ENCODE measurements at places on chromosomes 5 and 9.
A peak's percentile ranks its signal among the peaks of the same experiment; 100 is the strongest.

DNA sequence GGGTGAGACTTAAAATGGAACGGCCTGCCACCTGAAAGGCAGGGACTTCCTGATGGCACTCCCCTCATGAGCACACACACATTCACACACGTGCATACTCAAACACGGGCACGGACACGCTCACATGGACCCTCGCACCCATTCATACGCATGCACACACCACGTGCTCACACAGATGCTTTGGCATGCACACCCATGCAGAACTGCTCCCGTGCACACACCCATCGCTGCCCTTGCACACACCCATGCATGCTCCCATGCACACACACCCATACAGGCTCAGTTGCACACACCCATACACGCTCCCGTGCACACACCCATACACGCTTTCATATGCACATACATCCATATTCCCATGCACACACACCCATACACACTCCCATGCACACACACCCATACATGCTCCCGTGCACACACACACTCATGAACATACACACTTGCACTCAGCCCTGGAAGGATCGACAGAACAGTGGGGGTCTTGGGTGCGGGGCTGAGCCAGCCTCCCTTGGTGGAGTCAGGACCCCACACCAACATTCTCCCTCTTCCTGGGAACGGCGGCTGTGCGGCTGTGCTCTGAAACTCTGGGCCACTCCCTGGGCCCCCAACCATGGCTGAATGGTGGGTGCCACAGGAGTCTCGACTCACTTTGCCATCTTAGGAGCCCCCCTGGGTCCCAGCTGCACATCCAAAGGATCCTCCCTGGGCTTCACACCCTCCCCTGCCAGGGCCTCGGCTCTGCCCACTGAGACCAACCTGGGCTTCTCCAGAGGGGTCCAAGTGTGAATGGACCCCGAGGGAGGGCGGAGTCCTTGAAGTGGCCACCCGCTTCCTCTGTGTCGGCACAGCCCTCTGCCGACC, 115.2 kb downstream of the RXRA start:
- no peak for DNase-seq

- DNase-seq, result no peak
These were observed 39.9 kb downstream of the ERP44 start for GRCh38 chr9:100058699-100059579.

DNA sequence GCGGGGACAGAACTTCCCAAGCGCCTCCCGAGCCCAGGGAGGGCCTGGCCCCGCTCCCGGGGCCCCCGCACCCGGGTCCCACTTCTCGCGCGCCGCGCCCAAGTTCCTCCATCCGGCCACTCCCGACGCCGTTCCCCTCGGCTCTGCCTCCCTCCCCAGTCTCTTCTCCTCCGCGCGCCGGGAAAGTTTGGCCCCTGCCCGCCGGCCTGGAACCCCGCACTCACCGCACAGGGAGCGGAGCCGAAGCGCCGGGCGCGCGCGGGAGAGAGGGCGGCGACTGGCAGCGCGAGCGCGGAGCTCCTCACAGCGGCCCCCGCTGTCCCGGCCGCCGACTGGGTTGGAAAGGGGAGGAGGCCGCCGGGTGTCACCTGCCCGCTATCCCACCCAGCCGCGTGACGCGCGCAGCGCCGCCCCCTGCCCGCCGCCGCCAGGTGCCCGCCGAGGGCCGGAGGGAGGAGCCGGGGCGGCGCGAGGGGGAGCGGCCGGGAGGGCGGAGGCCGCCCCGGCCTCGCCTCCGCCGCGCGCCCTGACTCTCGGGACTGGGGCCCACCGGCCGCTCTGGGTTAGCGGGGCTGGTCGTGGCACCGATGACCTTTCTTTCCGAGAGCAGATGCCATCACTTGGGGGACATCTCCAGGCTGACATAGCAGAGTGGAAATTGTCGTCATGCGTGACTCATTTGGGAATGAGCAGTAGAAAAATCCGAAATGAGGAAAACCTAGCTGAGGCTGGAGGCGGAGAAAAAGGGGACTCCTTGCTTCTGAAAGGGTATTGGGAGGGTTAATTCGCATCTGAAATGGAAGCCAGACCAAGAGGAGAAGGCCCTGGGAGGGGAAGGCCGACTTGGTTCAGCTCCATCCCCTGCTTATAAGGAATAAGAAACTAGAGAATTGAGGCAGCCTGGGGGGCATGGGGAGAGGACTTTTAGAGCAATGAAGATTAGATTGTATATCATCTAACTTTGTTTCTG, at the start of gene ELOVL7:
ELOVL7 (minus strand) TSS at position 334 of the 970 bp plus-strand sequence. CDS start 56,872 bp downstream, outside the sequence.
- peak; percentile 47 for DNase-seq

DNA sequence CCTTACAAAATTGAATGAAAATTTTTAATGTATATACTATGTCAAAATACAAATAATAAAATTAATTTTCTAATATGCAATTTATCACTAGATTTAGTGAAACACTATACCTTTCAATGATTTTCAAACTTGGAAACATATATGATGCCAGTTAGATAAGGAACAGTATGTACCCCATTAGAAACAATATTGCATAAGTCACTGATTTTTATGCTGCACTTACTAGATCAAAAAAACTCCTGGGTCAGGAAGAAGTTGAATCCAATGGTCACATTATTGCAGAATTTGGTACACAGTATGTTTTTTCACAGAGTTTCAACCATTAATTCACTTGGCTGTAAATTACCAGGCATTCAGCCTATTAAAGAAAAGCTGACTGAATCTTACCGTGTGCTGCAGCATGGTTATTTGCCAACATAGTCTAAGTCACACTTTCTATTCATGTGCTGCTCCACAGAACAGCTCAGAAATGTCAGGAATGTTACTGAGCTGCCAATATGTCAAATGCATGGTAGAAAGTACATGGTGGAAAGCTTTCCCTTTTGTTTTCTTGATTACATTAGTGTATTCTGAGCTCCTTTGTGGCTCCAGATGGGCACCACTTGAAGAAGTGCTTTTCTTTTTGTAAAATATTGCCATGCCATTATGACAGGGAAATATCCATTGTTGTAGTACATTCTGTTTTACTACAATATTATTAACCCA, 9.9 kb upstream of the PRR16 start:
- peak; percentile 92 for DNase-seq

DNA sequence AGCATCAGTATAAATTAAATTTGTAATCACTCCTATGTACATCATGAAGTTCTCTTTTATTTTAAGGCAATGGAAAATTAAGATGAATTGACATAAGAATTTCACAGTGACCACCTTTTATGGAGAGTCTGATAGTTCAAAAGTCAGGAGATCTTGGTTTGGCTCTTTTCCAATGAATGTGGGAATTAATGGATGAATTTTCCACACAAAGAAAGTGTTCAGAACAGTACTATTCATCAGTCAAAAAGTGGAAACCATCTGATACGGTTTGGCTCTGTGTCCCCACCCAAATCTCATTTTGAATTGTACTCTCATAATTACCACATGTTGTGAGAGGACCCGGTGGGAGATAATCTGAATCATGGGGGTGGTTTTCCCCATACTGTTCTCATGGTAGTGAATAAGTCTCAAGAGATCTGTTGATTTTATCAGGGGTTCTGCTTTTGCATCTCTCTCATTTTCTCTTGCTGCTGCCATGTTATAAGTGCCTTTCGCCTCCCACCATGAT, 24.5 kb downstream of the CCDC125 start:
- DNase-seq, result no peak

GRCh38 chr5:108381350-108381953, 446 bp downstream of the FBXL17 start:
- peak; percentile 20 for DNase-seq

GRCh38 chr5:83471405-83472212, at the start of gene VCAN:
VCAN (plus strand) TSS chr5:83471744; CDS start chr5:83483519, 11,775 bp downstream.
- DNase-seq, result peak; percentile 82

DNA sequence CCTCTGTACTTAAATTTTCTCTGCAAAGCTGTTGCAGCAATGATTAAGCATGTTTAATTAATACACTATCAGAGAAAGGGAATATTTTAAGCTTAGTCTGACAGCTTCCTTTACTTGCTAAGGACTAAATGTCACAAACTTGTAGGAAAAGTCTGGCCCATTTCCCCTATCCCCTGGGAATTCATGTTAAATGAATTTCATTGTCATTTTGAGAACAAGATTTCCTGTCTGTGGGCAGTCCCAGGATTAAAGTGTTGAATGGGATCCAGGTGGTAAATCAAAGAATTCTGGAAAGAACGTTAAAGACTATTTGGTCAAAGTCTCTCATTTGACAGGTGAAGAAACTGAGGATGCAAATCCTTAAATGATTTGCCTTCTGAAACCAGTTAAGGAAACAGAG, 214.8 kb downstream of the MPDZ start:
- DNase-seq, result no peak

DNA sequence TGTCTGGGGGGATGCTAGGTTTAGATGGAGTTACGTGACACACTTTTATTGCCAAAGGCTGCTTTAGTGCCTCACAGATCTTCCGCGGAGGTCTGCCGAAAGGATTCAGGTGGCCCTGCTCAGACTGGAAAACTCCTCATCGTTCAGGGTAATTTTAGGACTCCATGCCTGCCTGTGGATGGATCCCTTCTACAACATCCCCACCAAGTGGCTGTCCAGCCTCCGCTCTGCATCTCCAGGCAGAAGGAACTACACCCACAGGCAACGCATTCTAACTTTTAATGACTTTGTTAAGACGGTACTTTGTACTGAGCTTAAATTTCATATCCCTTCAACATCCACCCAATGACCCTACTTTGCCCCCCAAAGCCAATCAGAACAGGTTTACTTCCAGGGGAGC, 29.4 kb downstream of the ATPSCKMT start:
- no peak for DNase-seq

DNA sequence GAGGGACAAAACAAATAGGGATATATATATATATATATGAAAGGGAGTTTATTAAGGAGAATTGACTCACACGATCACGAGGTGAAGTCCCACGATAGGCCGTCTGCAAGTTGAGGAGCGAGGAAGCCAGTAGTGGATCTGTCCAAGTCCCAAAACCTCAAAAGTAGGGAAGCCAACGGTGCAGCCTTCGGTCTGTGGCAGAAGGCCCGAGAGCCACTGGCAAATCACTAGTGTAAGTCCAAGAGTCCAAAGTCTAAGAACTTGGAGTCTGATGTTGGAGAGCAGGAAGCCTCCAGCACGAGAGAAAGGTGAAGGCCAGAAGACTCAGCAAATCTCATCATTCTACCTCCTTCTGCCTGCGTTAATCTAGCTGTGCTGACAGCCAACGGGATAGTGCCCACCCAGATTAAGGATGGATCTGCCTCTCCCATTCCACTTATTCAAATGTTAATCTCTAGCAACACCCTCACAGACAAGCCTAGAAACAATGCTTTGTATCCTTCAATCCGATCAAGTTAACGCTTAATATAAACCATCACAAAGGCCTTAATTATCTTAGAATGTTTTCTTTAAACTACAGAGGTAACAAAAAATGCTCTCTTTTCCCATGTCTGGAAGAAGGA, 23.8 kb upstream of the DAB2 start:
- no peak for DNase-seq

DNA sequence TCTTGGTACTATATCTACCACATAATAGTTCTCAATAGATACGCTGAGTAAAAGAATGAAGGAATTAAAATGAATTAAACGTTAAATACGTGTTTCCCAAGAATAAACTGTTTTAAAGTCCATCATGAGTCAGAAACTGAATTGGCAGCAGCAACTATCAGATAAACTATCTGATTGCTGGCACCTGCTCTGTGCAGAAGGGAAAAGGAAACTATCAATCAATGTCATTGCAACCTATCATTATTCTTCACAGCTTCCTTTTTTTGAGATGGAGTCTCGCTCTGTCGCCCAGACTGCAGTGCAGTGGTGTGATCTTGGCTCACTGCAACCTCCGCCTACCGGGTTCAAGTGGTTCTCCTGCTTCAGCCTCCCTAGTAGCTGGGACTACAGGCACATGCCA, 8.8 kb upstream of the WDR36 start:
- DNase-seq, result no peak

GRCh38 chr5:27472871-27473270, 434.5 kb upstream of the CDH9 start:
- DNase-seq, result no peak

GRCh38 chr5:120527251-120527650, 63.2 kb downstream of the PRR16 start:
- no peak for DNase-seq

- DNase-seq, result peak; percentile 79
These were observed 36.0 kb downstream of the POC5 start for GRCh38 chr5:75681125-75681830.

DNA sequence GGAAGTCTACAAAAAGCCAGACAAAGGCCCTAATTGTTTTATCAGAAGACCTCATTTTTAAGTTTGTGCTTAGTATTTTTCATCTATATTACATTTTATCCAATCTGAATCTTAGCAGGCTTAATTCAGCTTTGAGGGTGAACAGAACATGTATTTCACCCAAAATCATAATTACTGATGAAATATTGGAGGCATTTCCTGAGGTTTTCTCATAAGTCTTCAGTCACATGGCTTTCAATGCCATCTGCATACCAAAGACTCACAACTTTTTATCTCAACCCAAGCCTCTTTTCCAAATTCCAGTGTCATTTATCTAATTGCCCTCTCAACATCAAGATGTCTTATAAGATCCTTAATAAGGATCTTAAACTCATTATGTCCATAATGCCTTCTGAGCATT, 150.8 kb downstream of the TTC39B start:
- no peak for DNase-seq

- DNase-seq, result no peak
These were observed 30.0 kb upstream of the PHF2 start for GRCh38 chr9:93546356-93546755.

- DNase-seq, result peak; percentile 48
These were observed 200.0 kb downstream of the ATP10B start for GRCh38 chr5:160651692-160652645.

GRCh38 chr5:82424211-82424610, 146.1 kb upstream of the RPS23 start:
- DNase-seq, result no peak

GRCh38 chr5:329121-329735, 7.7 kb downstream of the AHRR start:
- no peak for DNase-seq

DNA sequence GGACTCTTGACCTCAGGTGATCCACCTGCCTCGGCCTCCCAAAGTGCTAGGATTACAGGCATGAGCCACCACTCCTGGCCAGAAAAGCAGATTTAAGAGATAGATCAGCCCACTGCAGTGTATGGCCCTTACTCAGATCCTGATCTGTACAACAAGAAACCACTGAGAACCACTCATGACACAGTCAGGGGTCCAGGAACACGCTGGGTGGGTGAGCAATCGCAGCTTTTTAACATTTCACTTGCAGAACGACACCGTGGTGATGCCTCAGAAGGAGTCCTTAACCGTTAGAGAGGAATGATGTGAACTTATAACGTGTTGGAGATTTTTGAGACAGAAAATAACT, 45.3 kb upstream of the NSMF start:
- DNase-seq, result no peak

- DNase-seq, result no peak
These were observed 57.8 kb upstream of the LIFR start for GRCh38 chr5:38613992-38614836.

DNA sequence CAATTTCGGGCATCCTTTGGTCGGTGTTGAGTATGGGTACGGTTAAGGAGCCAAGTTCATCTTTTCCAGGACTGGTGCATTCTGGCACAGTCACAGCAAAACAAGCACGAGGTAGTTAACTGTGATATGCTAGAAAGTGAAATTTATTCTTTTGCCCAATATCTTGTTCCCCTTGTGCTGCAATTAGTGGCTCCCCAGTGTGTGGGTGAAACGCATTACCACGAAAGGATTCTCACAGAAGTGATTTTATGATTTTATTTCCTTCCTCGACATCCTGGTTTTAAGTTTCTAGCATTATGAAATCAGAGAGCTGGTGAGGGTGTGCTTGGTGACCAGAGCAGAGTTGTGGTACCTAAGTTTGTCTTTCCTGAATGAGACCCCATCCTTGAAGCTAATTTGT, 1.5 kb downstream of the FRMPD1 start:
- DNase-seq, result no peak

- DNase-seq, result no peak
These were observed 88.2 kb upstream of the DAP start for GRCh38 chr5:10849278-10849677.

GRCh38 chr9:107734256-107735013, 244.9 kb upstream of the KLF4 start:
- DNase-seq, result peak; percentile 18

All from renal cortical epithelial cell (primary cell).